ENCODE measurements at places on chromosomes 5 and 9. TPM values are rescaled to one million over a fixed set of nuclear protein-coding genes. Genes with fewer than 3 reads are reported as not detected.

NAIP gene
- 15.9 TPM for total RNA-seq

RUSC2 gene
- 51.2 TPM for total RNA-seq

FBXW2 gene
- 48.2 TPM for total RNA-seq

NFIL3 gene
- total RNA-seq = 31.4 TPM

FREM1 gene
- 1.4 TPM for total RNA-seq

SPACA9 gene
- total RNA-seq = 2.8 TPM

ESM1 gene
- 0.47 TPM for total RNA-seq

C5orf52 gene
- total RNA-seq = not detected

MACIR gene
- 51.8 TPM for total RNA-seq

OLFML2A gene
- total RNA-seq = 2.5 TPM

TJP2 gene
- 4.5 TPM for total RNA-seq

VCAN gene
- total RNA-seq = 228 TPM

GLRA1 gene
- 0.16 TPM for total RNA-seq

LIX1 gene
- 8.3 TPM for total RNA-seq

CCL27 gene
- total RNA-seq = 0.31 TPM

MELK gene
- total RNA-seq = 5.9 TPM

CDH9 gene
- total RNA-seq = 34.2 TPM

SPINK6 gene
- total RNA-seq = not detected

MTRR gene
- 29.9 TPM for total RNA-seq

IFNA13 gene
- total RNA-seq = not detected

SSBP2 gene
- 372 TPM for total RNA-seq

ABCA1 gene
- total RNA-seq = 27.3 TPM
